Skeletal muscle cell (primary cell): ENCODE measurements at places on chromosomes 11 and 22.

- no peak for DNase-seq
These were observed 97.0 kb downstream of the SYT9 start for GRCh38 chr11:7348432-7349304.

DNA sequence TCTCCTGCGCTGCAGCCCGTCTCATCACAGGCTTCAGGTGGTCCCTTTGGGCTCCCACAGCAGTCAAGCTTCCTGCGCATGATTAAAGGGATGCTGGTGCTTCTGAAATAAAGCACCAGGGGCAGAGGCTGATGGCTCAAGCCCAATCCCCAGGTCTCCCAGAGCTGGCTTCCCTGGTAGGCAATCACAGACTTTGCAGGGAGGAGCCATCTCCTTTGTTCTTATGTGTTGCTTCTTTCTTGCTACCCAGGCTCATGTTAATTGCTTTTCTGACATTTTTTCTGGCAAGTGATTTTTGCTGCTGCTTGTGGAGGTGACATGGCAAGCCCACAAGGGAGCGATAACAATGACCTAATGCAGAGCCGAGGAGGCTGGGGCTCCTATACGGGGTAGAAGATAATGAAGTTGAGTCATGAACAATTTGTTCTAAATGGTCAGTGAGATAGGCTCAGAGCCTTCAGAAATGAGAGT lies 25.2 kb upstream of the PLET1 start:
- DNase-seq: no peak

DNA sequence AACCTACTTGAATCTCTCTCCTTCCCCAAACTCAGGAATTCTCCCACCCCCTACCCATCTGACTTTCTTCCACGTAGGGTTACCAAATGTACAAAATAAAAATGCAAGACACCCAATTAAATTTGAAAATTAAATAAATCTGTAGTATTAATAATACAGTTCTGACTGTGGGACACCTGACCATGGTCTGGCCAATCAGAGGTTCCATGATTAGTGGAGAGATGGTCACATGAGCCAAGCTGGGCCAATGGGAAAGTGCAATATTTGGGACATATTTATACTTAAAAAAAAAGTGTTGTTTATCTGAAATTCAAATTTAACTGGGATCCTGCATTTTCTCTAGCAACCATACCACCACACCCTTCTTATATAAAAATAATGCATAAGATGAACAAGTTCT lies 29.8 kb upstream of the ASPHD2 start:
- DNase-seq: no peak

GRCh38 chr11:57461841-57462489 lies 1.6 kb downstream of the RTN4RL2 start:
- no peak for DNase-seq

DNA sequence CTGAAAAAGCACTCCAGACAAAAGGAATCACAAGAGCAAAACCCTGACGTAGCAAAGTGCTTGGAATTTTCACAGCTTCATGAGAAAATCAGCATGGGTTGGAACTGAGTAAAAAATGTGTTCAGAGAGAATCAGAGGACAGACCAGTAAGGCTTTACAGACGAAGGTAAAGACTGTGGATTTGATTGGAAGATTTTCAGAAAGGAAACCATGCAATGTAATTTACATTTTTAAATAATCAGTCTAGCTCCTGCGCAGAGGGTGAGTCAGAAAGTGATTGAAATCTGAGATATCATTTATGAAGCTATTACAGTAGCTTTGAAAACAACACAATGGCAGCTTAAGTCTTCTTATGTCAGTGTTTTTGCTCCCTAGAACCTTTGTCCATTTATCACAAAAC lies 1122.3 kb downstream of the LRRC4C start:
- DNase-seq: no peak

- no peak for DNase-seq
These were observed 2.3 kb downstream of the ACY3 start for GRCh38 chr11:67648140-67648795.

- no peak for DNase-seq
These were observed 1.6 kb downstream of the SPI1 start for GRCh38 chr11:47376525-47377371.

DNA sequence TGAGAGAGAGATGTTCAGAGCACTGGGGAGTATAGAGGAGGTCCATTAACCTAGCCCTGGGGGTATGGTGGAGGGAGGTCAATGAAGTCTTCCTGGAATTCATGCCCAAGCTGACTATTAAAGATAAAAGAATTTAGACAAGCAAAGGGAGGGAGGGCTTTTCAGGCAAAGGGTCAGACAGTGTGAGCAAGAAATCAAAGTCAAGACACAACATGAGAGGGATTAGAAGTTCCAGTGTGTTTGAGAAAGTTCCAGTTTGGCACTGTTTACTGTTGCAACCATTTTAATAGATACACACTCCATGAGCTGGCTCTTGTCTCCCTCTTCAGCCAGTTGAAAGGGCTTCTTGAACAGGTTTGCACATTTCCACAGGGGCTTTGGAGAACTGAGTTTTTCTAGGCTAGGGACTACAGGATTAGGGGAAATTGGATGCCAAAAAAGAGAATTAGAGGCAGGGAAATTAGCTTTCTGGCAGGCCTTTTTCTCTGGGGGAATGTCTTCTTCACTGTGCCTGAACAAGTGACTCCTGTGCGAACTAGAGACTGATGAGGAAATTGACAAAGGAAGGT lies 14.7 kb upstream of the NNMT start:
- DNase-seq: no peak

GRCh38 chr11:3163241-3163981 lies 1.7 kb downstream of the OSBPL5 start:
- DNase-seq: no peak
